ENCODE measurements at places on chromosomes 6 and 20. TPM values are rescaled to one million over a fixed set of nuclear protein-coding genes. Genes with fewer than 3 reads are reported as not detected.

TFAP2D gene
- total RNA-seq = not detected

- peak; percentile 79 for DNase-seq
Measured at GRCh38 chr20:63957004-63957689, 931 bp upstream of the UCKL1 start.

GRCh38 chr6:109033655-109034054 lies 61.0 kb downstream of the SESN1 start:
- DNase-seq = no peak

GRCh38 chr20:41379551-41379950 lies 12.9 kb upstream of the EMILIN3 start:
- no peak for DNase-seq

PAX1 gene
- not detected for total RNA-seq

DNA sequence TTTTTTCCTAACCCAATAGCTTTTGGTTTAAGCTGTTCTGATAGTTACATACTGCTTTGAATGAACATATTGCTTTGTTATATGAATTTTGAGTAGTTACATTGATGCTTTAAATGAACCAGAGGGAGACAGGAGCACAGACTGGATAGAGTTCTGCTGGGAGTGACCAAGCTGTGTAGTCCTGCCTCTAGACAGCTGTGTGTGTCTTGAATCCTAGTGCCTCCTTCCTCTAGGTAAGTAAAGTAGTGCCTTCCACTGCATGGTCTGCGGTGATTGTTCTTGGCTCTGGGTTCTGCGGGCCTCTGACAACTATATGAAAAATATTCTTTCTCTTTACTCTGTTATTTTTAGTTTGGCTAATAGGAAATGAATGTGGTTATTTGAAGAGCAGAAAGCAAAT lies 46.0 kb upstream of the ADGRG6 start:
- no peak for DNase-seq

DNA sequence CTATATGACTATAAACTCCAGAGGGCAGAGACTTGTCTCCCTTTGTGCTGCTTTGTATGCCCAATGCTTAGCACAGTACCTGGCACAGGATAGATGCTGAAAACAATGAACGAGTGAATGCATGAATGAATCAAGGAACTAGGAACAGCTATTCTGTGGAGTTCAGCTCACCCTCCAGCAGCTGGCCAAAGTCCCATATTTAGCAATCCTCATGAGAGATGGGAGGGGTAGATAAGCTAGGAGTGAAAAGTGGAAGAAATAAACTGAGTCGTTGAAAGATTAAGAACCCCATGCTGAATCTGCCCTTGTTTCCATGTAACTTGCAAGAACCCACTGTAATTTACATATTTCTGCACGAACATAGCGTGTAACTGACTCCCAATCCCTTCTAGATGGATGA lies 106.5 kb downstream of the MAFB start:
- no peak for DNase-seq

DNA sequence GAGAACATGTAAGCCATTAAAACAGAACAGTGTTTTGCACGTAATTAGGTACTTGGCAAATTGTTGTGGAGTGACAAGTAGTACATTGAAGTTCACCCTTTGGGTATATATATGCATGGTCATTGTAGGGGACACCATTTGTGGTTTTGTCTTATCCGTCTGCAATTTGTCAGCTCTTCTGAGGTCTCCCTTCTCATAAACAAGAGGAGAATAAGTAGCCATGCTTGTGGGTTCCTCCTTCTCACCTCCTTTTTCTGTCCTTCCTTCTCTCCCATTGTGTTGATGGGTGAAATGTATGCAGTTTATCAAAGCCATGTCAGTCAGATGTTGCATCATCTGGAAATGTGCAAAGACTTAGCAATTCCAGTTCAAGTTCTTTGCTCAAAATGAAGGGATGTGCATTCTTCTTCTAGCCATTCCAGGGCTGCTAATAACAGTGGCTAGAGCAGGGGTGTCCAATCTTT lies 70.9 kb downstream of the QKI start:
- no peak for DNase-seq

DNA sequence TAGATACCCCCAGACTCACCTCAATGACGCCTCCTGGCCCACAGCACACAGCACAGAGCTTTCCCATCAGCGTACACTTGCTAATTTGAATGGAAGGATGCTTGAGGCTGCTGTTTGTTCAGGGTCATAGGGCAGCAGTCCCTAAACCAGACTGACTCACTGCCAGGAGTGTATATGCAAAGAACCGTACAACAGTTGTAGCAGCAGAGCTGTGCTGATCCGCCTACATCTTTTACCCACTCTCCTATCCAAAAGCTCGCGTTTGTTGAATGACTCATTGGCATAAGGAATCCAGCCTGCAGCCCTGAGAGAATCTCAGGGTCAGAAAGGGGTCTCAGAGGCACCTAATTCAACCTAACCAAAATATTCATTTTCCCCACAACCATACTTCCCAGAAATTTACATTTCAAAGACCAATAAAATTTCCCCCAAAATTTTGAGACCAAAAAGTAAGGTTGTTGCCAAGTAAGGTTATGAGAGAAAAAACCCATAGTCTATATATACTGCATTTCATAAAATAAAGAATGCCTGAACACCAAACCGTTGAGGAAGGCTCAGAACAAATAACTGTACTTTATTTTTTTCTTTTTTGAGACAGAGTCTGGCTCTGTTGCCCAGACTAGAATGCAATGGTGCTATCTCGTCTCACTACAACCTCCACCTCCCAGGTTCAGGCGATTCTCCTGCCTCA lies 35.3 kb upstream of the CCND3 start:
- DNase-seq = no peak

GRCh38 chr6:34414999-34415858 lies 10.6 kb downstream of the RPS10 start:
- peak; percentile 35 for DNase-seq

VNN1 gene
- total RNA-seq = not detected

DNA sequence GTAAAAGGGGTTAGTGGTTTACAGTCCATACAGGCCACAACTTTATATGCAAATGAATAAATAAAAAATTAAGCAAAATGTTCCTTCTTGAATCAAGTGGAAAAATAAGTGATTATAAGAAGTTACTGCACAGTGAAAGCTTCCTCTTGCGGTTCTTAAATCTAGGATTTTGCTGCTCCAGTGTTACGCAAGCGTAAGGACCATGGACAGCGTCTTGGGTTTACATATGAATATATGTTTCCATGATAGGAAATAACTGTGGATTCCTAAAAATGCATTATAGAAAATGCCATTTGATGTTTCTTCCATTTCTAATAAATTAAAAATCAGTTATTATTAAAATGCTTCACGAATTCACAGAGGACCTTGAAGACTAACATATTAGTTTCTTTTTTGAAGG lies 176.6 kb upstream of the POU3F2 start:
- peak; percentile 18 for DNase-seq

GRCh38 chr6:2799936-2800527 lies 34.8 kb downstream of the WRNIP1 start:
- no peak for DNase-seq

DNA sequence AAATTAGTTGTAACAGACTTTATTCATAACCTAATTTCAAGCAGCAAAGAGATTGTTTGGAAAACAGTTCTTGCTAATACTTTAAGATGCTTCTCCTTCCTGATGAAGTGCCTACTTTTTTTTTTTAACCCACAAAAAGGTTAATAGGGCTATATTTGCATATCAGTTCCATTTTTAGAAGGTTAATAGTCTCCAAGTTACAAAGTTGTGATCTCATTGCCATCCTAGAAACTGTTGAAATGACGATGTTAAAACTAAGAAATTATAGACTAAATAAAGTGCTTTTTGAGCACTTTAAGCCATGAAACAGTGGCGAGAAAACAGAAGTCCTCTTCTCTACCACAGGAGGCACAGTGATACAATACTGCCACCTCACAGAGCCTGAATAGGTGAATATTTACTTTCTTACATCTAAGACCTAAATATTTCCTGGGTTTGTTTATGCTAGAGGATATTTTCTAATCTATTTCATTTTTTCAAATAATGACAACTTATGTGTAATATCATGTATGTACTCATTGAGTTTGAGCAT lies 5.3 kb downstream of the RNF144B start:
- no peak for DNase-seq

CRISP3 gene
- not detected for total RNA-seq

DNA sequence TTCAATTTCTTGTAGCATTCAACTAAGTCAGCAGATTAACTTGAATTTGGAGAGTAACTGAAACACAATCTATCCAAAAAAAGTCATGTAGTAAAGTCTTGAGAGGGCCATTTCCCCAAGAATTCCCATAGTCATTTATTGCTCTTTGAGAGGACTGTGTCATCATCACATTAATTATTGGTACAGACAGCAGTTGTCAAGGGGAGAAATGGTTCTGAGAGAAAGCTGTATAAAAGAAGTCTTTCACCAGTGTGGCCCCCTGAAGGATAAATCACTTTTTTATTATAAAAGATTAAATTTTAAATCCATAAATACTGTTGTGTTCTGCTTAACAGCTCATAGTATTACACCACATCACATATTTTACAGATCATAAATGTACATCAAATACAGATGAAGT lies 111.5 kb downstream of the KHDRBS2 start:
- no peak for DNase-seq

GRCh38 chr6:112909781-112910180 lies 562.7 kb downstream of the RFPL4B start:
- DNase-seq = no peak

GRCh38 chr6:88480816-88481215 lies 314.7 kb upstream of the CNR1 start:
- DNase-seq = no peak

- no peak for DNase-seq
Measured at GRCh38 chr6:106037060-106037459, 49.1 kb upstream of the PRDM1 start.

DNA sequence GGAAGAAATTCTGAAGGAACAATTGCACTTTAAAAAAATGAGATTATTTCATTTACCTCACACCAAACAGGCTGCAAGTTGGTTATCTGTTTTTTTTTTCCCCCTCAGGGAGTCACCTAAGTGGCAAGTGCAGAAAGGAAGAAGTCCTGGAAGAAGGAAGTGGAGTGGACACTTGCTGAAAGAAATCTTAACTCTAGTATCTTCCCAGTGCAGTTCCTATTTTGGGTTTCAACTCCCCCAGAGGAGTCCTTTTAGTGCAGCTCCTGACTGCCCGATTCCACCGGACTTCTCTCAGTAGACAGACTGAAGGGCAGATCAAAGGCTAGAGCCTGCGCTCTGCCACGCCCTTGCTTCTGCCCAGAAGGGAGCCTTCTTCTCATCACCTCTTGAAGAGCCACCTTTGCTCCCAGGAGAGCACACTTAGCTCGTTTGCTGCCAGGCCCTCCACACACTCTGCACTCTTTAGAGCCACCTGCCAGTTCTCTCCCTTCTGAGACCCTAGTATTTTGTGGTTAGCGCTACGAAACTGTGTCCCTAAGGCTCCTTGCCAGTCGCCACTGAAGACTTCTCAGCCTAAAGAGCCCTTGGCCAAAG lies 4.9 kb downstream of the MTCL3 start:
- no peak for DNase-seq

FAM209A gene
- total RNA-seq = 3.0 TPM

- DNase-seq = no peak
Measured at GRCh38 chr20:25339608-25340007, 51.0 kb downstream of the ABHD12 start.

DNA sequence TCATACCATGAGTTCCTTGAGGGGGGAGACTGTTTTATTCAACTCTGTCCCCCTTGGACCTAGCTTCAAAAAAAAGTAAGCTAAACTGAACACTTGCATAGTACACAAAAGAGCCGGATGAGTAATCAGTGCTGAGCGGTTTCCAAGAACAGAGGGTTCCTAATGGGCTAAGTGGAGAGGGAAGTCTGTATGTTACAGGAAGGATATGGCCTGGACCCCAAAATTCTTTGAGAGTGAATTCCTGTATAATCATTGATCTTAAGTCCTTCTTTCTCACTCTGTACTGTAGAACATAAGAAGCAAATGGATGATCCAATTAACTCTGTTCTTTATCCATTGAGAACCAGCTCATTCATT lies 324.7 kb upstream of the CNR1 start:
- no peak for DNase-seq
